Right atrium auricular region (tissue), 2 donors: ENCODE measurements at places on chromosomes 16 and 17.

GRCh38 chr16:89061590-89062380 is 31.9 kb upstream of the ACSF3 start:
- DNase-seq, result no peak
- no peak overlapping the region for H3K27ac ChIP-seq
- no peaks in the 10 kb centered on the region for H3K36me3 ChIP-seq
- no peak overlapping the region for H3K4me3 ChIP-seq
- H3K4me1 ChIP-seq, result no peaks in the 10 kb centered on the region

DNA sequence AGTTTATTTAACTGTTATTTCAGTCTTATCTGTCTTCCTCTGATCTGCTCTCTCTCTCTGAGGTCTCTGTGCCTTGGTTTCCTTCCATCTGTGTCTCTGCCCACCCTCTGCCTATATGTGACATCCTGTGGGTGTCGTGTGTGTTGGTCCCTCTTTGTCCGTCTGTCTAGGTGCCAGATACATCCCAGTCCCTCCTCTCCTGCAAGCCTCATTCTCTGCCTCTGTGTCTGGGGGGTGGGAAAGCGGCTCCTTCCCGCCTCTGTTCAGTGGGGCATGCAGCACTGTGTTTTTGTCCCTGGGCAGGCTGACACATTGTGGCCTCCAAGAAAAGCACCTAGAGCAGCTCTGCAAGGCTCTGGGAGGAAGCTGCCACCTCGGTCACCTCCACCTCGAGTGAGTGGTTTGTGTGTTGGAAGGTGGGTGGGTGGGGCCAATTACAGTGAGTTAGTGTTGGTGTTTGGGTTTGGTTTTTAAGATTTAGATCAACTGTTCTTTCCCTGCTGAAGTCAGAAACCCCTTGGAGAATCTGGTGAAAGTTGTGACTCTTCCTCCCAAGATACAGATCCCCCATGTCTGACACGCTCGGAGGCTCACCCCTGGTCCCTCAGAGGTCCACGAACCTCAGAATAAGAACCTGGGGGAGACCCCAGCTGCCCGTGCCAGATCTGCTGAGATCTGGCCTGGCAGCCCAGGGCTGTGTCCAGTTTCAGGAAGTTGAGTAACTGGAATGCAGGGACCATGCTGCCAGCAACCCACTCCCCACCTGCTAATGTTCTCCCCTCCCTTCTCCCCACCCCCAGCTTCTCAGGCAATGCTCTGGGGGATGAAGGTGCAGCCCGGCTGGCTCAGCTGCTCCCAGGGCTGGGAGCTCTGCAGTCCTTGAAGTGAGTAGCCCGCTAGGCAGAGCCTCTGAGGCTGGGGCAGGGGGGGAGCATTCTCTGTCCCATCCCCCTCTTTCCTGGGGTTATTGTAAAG is 50.9 kb upstream of the CPNE2 start:
- H3K27ac ChIP-seq, result no peak overlapping the region
- DNase-seq, result no peak
- peaks cover 18% of the 10 kb centered on the region for H3K4me1 ChIP-seq
- H3K4me3 ChIP-seq, result no peak overlapping the region
- H3K27me3 ChIP-seq, result no peaks in the 10 kb centered on the region
- no peaks in the 10 kb centered on the region for H3K36me3 ChIP-seq

DNA sequence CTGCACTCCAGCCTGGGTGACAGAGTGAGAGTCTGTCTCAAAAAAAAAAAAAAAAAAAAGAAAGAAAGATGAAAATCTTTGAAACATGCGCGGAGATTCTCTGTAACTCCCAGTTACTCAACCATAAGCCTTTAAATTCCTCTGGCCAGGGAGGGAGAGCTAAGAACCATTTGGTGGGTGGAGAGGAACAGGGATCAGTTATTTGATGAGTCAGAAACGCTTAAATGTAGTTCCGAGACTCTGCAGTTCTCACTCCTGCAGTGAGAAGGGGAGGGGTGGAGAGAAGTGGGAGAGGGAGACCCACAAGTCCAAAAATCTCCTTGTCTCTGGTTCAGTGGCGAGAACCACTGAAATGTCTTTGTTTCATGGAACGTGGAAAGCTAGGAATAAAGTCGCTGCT is 266.7 kb downstream of the SOX9 start:
- H3K36me3 ChIP-seq, result no peaks in the 10 kb centered on the region
- no peaks in the 10 kb centered on the region for H3K27me3 ChIP-seq
- no peaks in the 10 kb centered on the region for H3K4me1 ChIP-seq
- no peak overlapping the region for H3K27ac ChIP-seq
- no peak for DNase-seq

GRCh38 chr17:42101513-42102292 is 3.4 kb upstream of the ZNF385C start:
- peak; percentile 78 for DNase-seq
- H3K36me3 ChIP-seq, result peaks cover 6% of the 10 kb centered on the region
- peaks cover 6% of the 10 kb centered on the region for H3K27me3 ChIP-seq
- H3K4me3 ChIP-seq, result no peak overlapping the region

DNA sequence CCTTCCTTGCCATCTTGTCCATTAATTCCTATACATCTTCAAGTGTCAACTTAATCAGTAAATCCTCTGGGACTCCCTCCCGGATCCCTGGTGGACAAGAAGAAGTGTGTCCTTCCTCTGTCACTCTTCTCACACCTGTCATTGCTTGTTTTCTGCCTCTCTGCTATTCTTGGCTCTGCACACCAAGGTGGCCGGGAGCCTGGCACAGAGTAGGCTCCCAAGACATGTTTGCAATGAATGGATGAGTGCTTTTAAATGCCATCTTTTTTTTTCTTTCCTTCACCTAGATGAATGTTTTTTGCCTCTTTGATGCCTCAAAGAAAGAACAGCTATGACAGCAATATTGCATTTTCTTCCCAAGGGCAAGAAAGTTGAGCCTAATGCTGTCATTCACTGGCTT is 58.0 kb upstream of the CLEC18A start:
- H3K27ac ChIP-seq, result no peak overlapping the region
- no peaks in the 10 kb centered on the region for H3K4me1 ChIP-seq
- H3K36me3 ChIP-seq, result peaks cover 12% of the 10 kb centered on the region
- no peaks in the 10 kb centered on the region for H3K27me3 ChIP-seq
- H3K4me3 ChIP-seq, result no peak overlapping the region

- H3K27ac ChIP-seq, result peak overlapping the region; percentile 79
- no peaks in the 10 kb centered on the region for H3K27me3 ChIP-seq
- H3K4me3 ChIP-seq, result peak overlapping the region; percentile 58
These were observed 4.3 kb upstream of the NAGLU start for GRCh38 chr17:42531455-42532354.

- peaks cover 17% of the 10 kb centered on the region for H3K4me1 ChIP-seq
- peak overlapping the region; percentile 58 for H3K27ac ChIP-seq
- no peaks in the 10 kb centered on the region for H3K27me3 ChIP-seq
- peak overlapping the region; percentile 52 for H3K4me3 ChIP-seq
These were observed 25.8 kb upstream of the HLF start for GRCh38 chr17:55238931-55239297.

DNA sequence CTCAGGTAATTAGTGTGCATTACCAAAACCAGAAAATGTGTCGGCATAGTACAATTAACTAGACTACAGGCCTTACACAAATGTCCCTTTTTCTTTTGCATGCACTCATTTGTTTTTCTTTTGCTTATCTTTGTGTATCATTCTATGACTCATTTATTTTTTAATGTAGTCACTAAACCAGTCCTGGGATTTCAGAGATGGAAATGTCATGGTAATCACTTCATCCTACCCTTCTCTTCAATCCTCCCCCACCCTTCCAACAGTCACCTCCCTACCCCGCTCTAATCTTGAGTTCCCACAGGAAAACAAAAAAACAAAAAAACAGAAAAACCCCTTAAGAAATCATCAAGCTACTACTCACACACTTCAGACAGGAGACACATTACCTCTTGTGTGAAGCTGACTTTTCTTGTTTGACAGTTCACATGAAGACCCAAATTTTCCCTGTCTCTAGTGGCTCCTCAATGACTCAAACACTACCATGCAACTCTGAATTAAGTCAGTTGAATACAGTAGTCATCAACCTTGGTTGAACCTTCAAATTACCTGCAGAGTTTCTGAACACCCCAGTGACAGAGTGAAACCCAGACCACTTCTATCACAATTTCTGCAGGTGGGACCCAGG is 242.4 kb upstream of the SALL1 start:
- H3K4me3 ChIP-seq, result no peak overlapping the region
- no peaks in the 10 kb centered on the region for H3K4me1 ChIP-seq
- no peak overlapping the region for H3K27ac ChIP-seq
